ENCODE measurements at places on chromosomes 12 and 14. TPM values are rescaled to one million over a fixed set of nuclear protein-coding genes. Genes with fewer than 3 reads are reported as not detected.

DNA sequence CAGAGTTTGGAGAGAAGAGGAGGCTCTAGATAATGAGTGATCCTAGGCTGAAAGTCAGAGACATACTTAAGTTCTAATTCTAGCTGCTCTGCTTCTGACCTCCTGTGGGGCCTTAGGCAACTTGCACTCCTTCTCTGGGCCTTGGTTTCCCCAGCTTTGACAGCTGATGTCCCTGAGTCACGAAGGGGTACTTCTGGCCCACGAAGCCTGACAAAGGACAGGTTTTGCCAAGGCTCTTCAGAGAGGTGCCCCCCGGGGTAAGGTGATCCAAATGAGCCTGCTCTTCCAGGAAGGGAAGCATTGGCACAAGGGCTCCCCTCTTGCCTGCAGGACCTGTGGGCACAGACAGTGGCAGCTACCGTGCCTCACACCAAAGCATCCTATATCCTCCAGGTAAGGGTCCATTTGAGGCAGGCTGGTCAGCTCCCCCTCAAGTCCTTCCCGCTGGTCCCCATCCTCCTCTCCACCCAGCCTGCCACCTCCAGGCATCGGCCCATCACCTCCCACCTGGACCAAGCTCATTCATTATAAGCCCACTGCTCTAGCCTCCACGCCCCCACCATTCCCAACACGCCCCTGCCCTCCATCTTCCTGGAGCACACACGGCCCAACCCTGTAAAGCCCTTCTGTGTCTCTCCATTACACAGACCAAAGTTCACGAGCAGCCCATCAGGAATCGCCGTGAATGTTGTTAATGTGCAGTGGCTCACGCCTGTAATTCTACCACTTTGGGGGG, 1.9 kb upstream of the PPP1R13B start:
- H3K4me3 ChIP-seq, result peak overlapping the region; percentile 85
- no peaks in the 10 kb centered on the region for H3K36me3 ChIP-seq
- peak overlapping the region; percentile 89 for H3K27ac ChIP-seq
- no peak for DNase-seq

DNA sequence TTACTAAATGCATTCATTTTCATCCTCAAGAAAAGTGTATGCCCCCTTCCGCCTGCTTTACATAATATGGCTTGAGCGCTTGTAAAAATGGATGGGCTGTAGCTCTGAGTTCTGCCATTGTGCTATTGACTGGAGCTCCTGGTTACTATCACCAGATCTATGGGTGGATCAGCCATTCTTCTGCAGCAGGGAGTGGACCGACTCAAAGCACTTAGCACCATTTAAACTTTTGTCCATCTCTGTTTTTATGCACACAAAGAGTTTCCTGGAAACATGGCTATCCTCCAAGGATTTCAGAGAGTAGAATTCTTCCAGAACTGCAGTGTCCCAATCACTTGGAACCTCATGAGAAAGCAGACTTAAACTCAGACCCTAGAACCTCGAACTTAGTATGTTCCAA, 4.5 kb upstream of the NUMB start:
- H3K36me3 ChIP-seq, result no peaks in the 10 kb centered on the region
- peaks cover 46% of the 10 kb centered on the region for H3K4me1 ChIP-seq
- peak overlapping the region; percentile 79 for H3K4me3 ChIP-seq
- no peaks in the 10 kb centered on the region for H3K27me3 ChIP-seq

DNA sequence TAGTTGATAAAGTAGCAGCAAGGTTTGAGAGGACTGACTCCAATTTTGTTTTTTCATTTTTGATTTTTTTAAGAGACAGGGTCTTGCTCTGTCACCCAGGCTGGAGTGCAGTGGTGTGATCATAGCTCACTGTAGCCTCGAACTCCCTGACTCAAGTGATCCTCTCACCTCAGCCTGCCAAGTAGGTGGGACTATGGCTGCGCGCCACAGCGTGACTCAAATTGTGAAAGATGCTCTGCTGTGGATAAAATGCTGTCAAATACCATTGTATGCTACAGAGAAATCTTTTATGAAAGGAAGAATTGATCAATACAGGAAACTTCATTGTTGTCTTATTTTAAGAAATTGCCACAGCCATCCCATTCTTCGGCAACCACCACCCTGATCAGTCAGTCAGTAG, 48.3 kb downstream of the SCN8A start:
- no peaks in the 10 kb centered on the region for H3K27me3 ChIP-seq
- H3K27ac ChIP-seq, result no peak overlapping the region
- no peaks in the 10 kb centered on the region for H3K4me1 ChIP-seq

Gene PTPRR
- 0.95 TPM for total RNA-seq
